Mesenchymal stem cell (in vitro differentiated cells and primary cell): ENCODE measurements at places on chromosomes 6 and 20.
A peak's percentile ranks its signal among the peaks of the same experiment; 100 is the strongest.

GRCh38 chr20:40309731-40310130, 379.3 kb downstream of the MAFB start:
- no peak for DNase-seq

DNA sequence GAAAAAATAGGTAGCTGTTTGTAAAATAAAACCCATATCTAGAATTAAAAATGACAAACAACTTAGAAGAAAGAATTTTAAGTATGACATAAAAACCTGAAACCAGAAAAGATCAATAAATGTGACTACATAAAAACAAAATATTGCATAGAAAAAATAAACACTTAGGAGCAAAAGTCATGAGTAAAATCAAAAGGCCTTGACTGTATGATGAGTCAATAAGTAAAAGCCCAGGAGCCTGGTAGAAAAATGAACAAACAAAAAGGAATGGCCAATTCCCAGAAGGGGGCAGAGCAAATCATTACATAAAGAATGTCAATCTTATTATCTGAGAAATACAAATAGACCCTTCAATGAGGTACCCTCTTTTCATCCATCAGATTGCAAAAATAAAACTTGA, 20.7 kb upstream of the ENPP1 start:
- DNase-seq = no peak

- no peak for DNase-seq
These were observed 13.7 kb upstream of the SIRPB1 start for GRCh38 chr20:1633535-1633934.

DNA sequence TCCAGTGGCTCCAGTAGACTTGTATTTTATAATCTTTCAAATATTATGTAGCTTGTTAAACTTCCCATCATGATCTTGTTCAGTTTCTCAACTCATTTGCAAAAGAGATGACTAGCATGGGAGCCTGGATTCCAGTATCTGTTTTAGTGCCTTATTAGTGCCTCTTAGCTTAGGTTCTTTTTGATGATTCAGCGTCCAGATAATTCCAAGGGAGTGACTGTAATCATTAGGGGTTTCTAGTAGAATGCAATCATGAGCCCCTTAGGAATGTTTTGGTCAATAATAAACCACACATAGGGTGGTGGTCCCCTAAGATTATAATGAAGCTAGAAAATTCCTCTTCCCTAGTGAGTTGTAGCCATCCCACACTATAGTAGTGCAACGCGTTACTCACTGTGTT, 7.0 kb downstream of the CD2AP start:
- peak; percentile 85 for DNase-seq

DNA sequence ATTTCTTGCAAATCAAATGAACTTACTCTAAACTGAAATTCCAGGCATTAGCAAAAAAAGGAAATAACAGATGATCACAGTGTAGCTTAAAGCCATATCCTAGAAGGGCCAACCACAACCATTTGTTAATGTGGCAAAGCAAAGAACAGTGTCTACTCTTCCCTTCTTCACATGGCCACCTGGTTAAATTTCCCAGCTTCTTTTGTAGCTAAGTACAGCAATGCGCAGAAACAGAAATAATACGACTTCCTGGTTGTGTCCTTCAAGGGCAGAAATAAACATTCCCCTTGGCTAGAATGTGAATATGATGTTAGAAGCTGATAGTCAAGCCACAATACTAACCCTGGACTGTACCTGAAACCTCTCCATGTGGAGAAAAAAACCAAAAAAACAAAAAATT, 9.6 kb downstream of the SNX3 start:
- DNase-seq = no peak

GRCh38 chr6:158629367-158630221, 14.9 kb downstream of the DYNLT1 start:
- DNase-seq = no peak

DNA sequence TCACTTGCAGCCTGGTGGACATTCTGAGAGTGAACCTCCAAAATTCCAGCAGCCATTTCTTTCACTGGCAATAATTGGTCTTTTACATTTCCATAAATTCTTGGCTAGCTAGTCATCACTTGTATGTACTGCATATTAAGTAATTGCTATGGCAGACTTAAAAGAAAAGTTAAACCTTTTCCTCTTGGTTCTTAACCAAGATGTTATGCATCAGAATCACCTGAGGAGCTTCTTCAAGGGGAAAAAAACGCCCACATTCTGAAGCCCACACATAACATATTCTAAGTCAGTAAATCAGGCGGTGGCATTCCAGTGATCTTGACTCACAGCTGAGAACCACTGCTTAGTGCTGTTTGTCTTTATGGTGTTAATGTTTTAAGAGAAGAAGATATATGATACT, 37.0 kb downstream of the CDC40 start:
- peak; percentile 7 for DNase-seq

GRCh38 chr6:106614166-106614565, 15.1 kb downstream of the RTN4IP1 start:
- no peak for DNase-seq

GRCh38 chr20:20513720-20514119, 145.8 kb downstream of the INSM1 start:
- no peak for DNase-seq

GRCh38 chr20:46688151-46689081, 828 bp downstream of the TP53RK start:
- peak; percentile 77 for DNase-seq

DNA sequence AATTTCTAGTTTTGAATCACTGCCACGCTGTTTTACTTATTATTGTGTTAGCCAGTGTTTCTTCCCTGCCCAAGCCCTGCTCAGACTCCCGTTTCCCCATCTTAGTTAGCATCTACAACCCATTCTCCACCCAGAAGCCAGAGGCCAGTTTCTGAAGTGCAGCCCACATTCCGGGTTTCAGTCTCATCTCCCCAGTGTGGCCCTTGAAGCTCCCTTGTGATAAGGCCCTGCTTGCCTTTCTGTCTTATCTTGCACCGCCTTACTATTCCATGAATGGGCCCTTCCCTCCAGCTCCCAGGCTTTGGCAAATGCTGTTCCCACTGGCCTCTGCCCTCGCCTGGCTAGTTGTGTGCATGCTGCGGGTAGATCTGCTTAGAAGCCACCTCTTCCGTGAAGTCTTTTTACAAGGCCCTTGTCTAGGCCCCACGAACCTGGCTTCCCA, 41.1 kb downstream of the TOX2 start:
- DNase-seq = no peak

GRCh38 chr20:2558581-2559278, 22.4 kb downstream of the TMC2 start:
- no peak for DNase-seq

- no peak for DNase-seq
These were observed 45.8 kb downstream of the PLCB4 start for GRCh38 chr20:9114709-9115108.

DNA sequence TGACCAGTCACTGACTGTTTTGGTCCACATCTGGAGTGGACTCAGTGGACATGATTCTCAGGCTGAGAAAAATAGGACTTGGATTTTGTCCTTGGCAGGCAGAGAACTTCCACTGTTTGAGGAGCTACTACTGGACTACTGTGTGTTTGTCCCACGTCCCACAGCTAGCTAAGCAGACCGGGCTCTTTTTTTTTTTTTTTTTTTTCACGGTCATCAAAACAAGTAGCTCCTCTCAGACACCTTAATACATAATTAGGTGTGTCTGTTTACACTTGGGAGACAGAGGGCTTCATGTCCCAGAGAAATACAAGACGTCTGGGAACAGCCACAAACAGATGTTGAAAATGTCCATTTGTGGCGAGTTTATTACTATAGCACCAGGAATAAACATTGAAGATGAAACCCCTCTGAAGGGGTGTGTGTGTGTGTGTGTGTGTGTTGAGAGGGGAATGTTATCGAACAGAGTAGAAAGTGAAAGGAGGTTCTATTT, 155.0 kb upstream of the SUPT3H start:
- DNase-seq = peak; percentile 84

GRCh38 chr6:63963769-63964315, 328.2 kb downstream of the PHF3 start:
- DNase-seq = no peak

DNA sequence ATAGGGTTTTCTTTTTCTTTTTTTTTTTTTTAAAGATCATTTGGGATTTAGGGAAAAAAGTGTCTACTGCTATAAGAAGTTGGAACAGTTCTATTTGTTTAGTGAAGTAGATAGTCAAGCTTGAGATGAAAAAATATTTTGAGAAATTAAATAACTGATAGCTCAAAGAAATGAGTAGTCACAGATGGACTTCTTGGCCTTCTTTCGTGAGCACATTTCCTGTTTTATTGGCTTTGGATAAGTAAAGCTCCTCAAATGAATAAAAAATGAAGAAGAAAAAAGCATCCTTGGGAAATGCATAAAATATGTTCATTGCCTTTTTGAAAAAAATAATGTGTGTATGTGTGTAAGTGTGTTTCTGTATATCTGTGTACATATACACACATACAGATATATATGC, 515.9 kb downstream of the GRIK2 start:
- no peak for DNase-seq

GRCh38 chr6:148332088-148332487, 10.6 kb upstream of the SASH1 start:
- DNase-seq = no peak

DNA sequence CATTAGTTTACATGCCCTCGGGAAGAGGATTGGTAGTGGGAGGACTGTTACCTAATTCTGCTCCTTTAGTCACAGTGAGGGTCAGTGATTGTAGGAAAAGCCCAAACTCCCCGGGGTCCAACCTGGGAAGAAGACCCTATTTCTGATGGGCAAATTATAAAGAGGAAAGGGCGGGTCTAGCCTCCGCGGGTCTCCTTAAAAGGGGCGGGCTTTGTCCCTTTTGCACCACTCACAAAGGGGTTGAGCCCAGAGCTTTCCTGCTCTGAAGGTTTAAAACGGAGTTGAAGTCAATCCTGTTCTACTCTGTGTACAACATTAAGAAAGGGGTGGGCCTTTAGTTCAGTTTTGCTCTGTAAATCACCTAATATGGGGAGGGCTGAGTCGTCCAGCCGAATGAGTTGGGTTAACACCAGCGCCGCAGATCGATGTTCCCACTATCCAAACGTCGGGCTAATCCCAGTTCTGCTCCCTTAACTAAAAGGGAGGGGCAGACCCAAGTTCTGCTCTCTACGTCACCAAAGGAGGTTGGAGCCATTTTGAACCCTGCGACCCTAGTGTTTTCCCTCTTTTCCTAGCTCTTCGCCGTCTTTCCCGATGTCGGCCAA, 920 bp upstream of the RNF5 start:
- no peak for DNase-seq

- DNase-seq = no peak
These were observed 32.9 kb upstream of the RPL7L1 start for GRCh38 chr6:42846505-42846904.

- no peak for DNase-seq
These were observed 114.7 kb downstream of the TNFAIP3 start for GRCh38 chr6:137981758-137982157.

GRCh38 chr6:47527274-47527673, 49.7 kb downstream of the CD2AP start:
- DNase-seq = no peak

- DNase-seq = no peak
These were observed 25.3 kb downstream of the SNX5 start for GRCh38 chr20:17943343-17943742.

GRCh38 chr20:53826090-53826489, 232.5 kb upstream of the ZNF217 start:
- no peak for DNase-seq

DNA sequence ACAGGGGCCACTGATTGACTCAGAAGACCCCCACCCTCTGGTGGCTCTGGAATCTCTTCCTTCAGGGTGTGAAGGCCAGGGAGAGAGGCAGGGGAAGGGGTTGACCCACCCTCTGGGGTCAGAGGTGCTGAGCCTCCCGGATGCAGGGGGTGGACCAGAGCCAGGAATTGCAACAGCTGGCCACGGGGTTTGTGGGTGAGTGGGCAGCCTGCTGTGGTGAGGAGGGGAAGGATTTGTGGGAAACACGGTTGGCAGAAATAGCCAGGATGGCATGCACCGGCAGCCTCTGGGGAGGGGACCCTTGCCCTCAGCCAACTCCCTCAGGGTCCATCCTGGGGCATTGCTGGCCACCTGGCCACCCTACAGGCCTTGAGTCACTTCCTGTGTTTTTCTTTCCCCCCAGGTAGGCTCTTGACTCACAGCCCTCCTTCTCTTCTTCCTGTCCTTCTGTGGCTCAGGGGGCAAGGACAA, 92.8 kb downstream of the MRPL14 start:
- DNase-seq = no peak

DNA sequence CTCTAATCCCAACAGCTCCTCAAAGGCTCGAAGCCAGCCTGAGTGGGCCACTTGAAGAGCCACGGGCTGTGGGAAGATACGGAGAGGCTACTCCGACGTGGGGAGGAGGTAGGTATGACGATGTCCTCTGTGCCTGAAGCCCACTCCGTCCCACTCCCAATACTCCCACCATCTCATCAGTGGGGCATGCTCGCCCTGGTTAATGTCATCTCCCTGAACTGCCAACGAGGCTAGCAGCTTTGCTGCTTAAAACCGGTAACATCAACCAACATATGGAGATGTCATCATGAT, 11.1 kb downstream of the NRN1 start:
- no peak for DNase-seq

DNA sequence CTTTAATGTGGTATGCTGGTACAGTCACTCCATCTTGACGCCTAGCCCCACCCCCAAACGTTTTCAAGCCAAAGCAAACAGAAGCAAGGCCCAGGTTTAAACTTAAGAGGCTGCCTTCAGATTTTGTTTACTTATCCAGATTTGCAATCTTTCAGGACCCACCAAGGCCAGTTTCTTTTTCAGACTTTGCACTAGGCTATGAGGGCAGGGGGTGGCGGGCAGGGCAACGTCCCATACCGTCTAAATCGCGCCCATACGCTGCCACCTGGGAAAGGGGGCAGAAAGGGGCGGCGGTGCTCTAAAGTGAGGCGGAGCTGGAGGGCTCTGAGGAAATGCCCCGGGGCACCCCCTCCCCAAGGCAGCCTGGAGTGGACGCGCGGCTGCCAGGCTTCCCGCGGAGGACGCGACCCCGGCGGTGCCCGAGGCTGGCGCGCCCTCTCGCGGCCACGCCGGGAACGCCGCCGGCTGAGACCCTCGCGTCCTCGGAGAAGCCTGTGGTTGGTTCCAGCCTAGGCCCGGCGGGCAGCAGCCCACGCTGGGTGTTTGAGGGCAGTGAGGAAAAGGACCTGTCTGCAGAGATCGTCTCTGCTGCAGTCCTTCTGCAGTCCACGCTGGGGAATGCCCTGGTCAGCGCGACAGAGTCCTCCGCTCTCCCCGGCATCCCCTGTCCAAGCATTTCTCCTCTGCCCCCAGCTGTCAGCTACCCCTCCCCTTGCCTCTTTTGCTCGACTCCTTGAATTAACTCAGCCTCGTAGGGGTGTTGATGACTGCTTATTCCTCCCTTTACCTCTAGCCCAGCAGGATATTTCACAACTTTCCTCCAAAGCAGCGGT, 129.2 kb upstream of the PRND start:
- DNase-seq = peak; percentile 28

DNA sequence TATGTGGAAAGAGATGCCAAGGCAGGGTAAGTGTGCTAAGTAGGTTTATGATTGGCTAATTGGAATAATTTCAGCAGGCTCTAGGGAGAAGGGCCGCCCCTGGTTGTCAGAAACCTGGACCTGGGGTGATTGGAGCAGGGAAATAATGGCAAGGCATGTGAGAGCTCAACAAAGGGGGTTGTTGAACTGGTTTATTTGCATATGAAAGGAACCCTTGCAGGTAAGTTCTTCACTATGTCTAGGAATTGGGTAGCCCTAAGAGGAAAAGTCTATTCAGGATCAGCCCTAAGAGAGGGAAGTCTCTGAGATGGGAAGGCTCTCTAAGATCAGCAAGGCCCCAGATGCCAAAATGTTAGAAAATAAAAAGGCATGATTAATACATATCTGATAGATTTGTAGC, 175.4 kb upstream of the PRND start:
- DNase-seq = no peak

- peak; percentile 60 for DNase-seq
These were observed 33.6 kb downstream of the APCDD1L start for GRCh38 chr20:58481481-58482021.

GRCh38 chr6:32202186-32202585, 9.7 kb upstream of the GPSM3 start:
- DNase-seq = no peak
